Pancreas (tissue), 10 donors: ENCODE measurements at places on chromosomes 11 and 22.

DNA sequence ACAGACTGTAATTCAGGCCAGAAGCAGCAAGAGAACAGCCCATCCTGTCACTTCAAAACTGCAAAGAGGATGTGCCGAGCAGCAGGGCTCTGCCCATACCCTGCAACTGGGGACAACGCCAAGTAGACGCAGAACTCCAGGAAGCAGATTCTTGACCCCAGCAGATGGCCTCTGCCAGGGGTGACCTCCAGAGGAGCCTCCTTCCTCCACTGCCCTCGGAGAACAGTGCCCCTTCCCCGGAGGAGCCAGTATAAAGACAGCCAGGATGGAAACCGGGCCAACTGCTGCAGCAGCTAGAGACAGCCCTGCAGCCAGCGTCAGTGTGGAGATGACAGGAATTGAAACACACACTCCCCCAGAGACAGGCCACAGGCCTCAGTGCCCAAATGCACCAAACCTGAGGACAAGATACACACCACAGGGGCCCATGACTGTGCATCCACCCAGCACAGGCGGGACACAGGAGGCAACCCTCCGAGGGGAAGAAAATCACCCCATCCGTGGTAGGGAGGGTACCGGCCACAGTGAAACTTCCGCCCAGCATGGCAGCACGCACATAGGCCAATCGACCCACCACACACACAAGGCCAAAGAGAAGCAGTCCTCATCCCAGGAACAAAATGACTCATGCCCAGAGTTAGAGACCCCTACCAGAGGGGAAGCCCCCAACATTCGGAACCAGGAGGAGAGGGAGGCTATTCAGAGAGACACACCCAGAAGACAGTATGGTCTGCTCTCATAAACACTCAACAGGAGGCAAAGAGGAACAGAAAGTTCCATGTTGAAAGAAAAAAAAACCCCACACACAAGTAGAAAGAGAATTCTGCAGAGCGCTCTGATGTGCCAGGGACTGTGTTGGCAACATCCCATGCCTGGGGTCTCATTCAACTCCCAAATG lies 5.6 kb downstream of the AHNAK start:
- no peak for DNase-seq

DNA sequence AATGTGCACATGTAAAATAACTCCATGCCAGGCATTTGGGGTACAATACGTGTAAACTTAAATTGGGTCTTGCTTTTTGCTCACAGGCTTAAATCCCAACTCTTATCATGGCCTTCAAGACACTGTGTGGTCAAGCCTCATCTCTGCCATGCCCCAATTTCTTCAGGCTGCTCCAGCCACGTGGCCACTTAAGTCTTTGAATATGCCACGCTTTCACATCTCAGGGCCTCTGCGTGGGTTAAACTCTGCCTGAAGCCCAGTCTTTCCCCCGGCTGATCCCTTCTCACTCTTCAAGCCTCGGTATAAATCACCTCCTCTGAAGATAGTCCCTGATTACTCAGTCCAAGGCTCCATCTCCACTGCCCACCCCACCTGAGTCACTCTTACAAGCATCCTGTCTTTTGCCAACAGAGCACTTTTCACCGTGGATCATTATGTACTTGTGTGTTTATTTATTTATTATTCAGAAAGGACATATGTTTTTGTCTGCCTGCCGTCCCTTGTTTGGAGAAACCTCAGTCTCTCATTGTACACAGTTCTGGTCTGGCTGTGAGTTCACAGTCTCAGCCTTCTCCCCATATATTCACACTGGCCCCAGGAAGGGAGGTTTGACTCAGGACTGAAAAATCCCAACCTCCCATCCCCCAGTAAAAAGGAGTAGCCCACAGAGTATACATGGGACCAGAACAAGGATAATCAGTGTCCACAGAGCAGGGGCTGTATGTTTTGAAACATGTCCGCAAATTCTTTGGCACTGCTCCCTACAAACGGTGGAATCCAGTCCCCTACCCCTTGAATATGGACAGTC lies 344.7 kb downstream of the MN1 start:
- DNase-seq: no peak

DNA sequence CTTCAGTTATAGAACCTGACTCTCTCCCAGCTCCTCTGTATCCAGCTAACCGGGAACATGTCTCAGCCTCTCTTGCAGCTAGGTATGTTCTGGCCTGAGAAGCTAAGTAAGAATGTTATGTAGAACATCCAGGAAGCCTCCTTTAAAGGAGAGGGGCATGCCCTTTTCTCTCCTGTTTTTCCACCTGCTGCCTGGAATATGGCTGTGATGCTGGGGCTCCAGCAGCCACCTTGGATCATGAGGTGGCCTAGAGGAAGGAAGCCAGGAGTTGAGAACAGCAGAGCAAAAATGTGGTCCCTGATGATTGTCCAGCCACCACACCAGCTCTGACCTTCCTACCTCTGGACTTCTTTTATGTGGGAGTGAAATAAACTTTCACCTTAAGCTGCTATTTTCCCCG lies 117.6 kb downstream of the MPPED1 start:
- no peak for DNase-seq

DNA sequence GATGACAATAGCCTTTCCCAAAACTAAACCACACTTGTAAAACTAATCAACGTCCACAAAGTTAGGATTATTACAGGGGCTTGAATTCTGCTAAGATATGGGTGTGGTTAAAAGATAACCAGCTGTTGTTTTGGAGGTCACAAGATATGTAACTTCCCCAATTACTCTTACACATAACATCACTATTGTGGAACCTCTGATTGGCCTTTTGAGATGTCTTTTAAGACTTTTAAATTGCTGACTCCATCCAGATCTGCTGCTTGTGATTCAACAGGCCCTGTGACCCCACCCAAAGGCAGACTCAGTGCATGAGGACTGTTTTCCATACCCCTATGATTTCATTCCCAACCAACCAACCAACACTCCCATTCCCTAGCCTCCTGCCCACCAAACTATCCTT lies 893.9 kb downstream of the OPCML start:
- DNase-seq: no peak

- no peak for DNase-seq
Measured at GRCh38 chr22:30175690-30176288, 70.8 kb downstream of the LIF start.

DNA sequence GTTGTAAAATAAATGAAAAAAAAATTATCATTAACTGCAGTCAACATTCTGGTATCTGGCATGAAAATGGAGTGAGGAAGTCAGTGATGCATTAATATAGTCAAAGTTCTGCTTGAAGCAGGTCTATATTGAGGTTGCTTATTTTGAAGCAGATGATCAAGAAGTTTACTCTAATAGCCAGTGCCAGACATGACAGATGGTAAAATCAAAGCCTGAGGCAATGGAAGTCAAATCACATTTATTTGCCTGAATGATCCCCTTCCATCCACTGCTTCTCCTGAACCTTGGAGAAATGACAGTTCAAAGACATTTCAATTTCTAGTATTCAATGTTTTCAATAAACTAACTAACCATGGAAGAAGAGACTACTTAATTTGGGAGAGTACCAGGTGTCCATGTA lies 430.0 kb downstream of the FAM181B start:
- no peak for DNase-seq

DNA sequence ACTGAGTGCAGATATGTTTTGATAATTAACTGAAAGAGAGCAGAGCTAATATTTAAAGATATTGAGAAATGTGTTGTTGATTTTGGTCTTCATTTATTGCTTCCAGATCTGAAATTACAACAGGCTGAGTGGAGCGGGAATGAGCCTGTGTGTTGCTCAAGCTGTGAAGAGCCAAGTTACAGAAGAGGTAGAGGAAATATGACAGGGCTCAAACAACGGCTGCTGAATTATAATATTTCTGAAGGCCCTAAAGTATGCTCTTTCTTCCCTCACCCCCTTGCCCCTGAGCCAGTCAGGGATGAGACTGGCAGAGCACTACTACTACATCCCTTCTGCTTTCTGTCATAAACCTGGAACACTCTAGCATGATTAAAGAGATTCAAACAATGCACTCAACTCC lies 115.6 kb downstream of the FANCF start:
- DNase-seq: no peak

DNA sequence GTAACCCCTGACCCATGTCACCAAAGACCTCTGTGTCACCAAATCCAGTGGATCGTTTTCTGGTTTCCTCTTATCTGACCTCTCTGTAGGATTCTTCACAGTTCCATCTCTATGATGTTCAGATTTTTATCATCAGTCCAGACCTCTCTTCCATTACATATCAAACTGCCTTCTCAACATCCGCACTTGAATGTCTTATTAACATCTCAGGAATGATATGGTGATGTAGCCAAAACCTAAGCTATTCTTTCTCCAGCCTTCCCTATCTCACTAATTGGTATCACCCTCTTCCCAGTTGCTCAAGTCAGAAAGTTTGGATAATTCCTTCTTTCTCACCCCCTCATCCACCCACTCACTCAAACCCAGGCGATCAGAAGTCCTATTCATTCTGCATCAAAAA lies 13.4 kb downstream of the APLNR start:
- no peak for DNase-seq

- no peak for DNase-seq
Measured at GRCh38 chr11:65316227-65317024, 1.8 kb downstream of the CDC42EP2 start.
